ENCODE measurements at places on chromosomes 16 and 17.
A peak's percentile ranks its signal among the peaks of the same experiment; 100 is the strongest.

DNA sequence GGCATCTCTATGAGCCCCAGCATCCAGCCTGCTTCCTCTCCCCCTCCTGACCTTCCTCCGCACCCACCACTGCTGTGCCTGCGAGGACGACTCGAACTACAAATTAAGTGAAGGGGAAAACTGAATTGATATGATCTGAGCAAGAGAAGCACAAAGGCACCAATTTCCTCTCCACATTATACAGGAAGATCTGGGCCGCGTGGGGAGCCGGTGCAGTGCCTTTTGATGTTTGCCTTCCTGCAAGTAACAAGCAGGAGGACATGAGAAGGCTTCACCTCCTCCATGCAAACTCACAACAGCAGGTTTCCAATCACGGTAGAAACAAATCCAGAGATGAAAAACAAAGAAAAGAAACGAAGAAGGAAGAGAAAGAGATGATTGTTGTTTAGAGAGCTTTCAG lies 57.8 kb upstream of the MMP2 start:
- H3K27me3 ChIP-seq = no peaks in the 10 kb centered on the region
- no peak overlapping the region for H3K27ac ChIP-seq
- H3K4me3 ChIP-seq = no peak overlapping the region
- DNase-seq = no peak
- no peaks in the 10 kb centered on the region for H3K4me1 ChIP-seq

DNA sequence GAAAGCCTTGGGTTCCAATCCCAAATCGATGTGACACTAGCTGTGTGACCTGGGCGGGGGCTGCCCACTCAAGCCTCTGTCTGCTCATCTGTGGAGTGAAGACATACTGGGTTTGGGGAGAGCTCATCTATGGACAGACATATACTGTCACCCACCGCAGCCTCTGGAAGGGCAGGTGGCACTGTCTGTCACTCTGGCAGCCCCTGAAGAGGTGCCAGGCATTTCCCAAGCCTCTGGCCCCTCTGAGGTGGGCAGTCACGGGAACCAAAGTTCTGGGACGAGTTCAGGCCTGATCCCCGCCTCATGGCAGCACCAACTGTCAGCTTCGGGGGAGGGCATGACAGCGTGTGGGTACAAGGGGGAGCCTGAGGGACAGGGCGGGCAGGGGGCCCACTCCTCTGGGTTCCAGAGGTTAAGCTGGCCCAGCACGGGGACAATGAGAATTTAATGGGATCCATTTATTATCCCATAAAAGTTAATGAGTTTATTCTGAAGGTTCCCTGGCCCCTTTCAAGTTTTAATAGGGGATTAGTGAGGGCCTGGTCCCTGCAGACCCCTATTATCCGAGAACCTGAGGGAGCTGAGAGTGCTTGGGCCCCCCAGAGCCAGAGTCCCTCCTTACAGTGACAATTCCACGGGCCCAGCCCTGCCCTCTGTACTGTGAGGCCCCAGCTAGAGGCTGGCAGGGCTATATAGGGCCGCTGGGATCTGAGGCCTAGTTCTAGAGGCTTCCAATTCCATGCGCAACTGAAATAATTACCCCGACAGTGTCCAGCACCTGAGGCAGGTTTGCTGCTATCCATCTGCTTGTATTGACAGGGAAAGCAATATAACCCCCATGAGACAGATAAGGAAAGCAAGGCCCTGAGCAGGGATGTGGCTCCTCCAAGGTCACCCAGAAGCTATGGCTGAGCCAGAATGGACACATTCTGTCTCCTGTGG lies 18.8 kb downstream of the SEZ6 start:
- no peak overlapping the region for H3K27ac ChIP-seq
- peaks cover 19% of the 10 kb centered on the region for H3K4me1 ChIP-seq
- H3K4me3 ChIP-seq = no peak overlapping the region
- no peak for DNase-seq

GRCh38 chr16:2008009-2008526 lies 1.6 kb downstream of the ZNF598 start:
- peaks cover 14% of the 10 kb centered on the region for H3K36me3 ChIP-seq
- peaks cover 54% of the 10 kb centered on the region for H3K4me1 ChIP-seq
- peak overlapping the region; percentile 86 for H3K4me3 ChIP-seq
- peak; percentile 79 for DNase-seq
- H3K27ac ChIP-seq = peak overlapping the region; percentile 89
- no peaks in the 10 kb centered on the region for H3K27me3 ChIP-seq

DNA sequence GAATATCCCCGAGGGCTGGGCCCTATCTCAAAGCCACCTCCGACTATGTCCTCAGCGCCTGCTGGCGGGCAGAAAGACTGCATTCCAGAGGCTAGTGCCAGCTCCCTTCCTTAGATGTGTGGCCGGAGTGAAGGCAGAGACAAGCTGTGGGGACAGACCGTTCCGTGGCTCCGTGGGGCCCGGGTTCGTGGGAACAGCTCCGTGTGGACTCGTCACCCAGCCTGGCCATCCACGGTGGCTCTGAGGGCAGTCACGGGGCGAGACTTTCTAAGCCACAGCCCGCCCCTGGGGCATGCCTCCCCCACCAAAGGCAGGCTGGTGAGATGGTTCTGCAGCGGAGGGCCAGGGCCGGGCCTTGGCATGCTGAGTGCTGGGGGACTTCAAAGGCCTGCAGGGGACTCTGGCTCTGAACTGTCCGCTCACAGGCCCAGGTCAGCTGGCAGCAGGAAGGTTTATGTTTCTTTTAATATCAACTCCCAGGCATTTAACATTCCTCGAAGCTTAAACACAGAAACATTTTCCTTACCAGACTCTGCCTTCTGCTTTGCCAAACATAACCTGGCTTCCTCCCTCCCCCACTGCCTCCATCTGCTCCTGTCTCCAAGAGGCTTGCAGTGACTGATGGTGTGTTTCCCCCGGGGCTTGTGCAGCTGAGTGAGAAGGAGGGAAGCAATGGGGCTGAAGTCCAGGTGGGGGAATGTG lies 50.4 kb downstream of the TIMM22 start:
- DNase-seq = peak; percentile 68
- H3K4me1 ChIP-seq = peaks cover 6% of the 10 kb centered on the region
- H3K27me3 ChIP-seq = no peaks in the 10 kb centered on the region
- no peak overlapping the region for H3K4me3 ChIP-seq
- H3K27ac ChIP-seq = no peak overlapping the region

DNA sequence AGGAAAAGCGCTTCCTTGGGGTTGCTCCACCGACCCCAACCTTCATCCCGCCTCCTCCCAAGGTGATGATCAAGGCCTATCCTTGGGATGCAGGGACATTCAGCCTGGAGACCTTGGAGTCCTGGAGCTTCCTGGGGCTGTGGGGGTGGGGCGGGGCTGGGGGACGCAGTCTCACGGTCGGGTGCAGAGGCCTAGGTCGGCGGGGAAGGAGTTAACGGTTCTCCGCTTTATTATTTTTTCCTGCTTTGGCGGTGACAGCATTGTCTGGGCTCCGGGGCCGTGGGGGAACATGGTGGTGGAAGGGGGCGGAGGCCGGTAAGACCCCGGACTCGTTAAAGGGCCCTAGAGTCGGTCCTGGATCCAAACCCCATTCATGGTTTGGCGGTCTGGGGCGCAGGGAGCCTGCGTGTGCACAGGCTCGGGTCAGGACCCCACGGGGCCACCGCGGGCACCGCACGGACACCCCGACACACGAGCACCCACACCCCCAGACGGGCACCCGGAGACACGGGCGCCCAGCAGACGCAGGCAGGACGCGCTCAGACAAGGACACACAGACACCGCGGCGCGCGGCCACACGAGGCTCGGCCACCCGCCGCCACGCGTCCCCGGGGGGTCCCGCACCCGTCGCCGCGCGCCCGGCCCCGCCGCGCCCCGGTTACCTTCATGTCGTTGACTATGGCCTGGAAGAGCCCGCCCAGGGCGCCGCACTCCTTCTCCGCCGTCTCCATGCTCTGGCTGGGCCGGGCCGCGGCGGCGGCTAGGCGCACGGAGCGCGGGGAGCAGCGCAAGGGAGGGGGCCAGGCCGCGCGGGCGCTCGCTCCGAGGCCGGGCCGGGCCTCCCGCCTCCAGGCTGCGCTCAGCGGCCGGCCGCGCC lies 554 bp downstream of the MTSS2 start:
- peaks cover 37% of the 10 kb centered on the region for H3K36me3 ChIP-seq
- peak overlapping the region; percentile 71 for H3K4me3 ChIP-seq
- peak; percentile 75 for DNase-seq
- peak overlapping the region; percentile 88 for H3K27ac ChIP-seq
- peaks cover 96% of the 10 kb centered on the region for H3K4me1 ChIP-seq

- DNase-seq = no peak
- H3K36me3 ChIP-seq = no peaks in the 10 kb centered on the region
- no peaks in the 10 kb centered on the region for H3K4me1 ChIP-seq
- no peaks in the 10 kb centered on the region for H3K27me3 ChIP-seq
Observed at GRCh38 chr16:53668869-53669268, 34.8 kb downstream of the RPGRIP1L start.

- DNase-seq = no peak
- H3K27ac ChIP-seq = no peak overlapping the region
- no peak overlapping the region for H3K4me3 ChIP-seq
- H3K36me3 ChIP-seq = no peaks in the 10 kb centered on the region
- peaks cover 26% of the 10 kb centered on the region for H3K27me3 ChIP-seq
Observed at GRCh38 chr17:15343749-15344148, 2.4 kb upstream of the TEKT3 start.

- H3K36me3 ChIP-seq = no peaks in the 10 kb centered on the region
- H3K4me3 ChIP-seq = no peak overlapping the region
- no peaks in the 10 kb centered on the region for H3K27me3 ChIP-seq
- peak overlapping the region; percentile 6 for H3K27ac ChIP-seq
- H3K4me1 ChIP-seq = peaks cover 12% of the 10 kb centered on the region
Observed at GRCh38 chr17:59763861-59764260, 56.4 kb downstream of the VMP1 start.

DNA sequence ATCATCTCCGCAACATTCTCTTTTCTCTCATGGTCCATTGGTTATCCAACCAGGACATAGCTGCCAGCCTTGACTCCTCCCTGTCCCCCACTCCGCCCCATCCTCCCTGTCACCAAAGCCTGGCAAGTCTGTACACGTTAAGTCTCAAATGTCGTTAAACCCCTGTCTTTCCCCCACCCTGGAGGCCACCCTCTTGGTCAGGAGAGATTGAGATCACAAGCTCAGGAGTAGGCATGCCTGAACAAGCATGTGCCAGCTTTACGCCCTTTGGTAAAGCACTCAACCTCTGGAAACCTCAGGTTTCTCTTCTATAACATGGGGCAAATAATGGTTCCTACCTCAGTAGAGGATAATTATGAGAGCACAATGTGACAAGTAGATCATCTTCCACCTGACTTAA lies 38.1 kb upstream of the CCL1 start:
- no peak overlapping the region for H3K27ac ChIP-seq
- no peak overlapping the region for H3K4me3 ChIP-seq
- no peak for DNase-seq
- H3K36me3 ChIP-seq = no peaks in the 10 kb centered on the region

DNA sequence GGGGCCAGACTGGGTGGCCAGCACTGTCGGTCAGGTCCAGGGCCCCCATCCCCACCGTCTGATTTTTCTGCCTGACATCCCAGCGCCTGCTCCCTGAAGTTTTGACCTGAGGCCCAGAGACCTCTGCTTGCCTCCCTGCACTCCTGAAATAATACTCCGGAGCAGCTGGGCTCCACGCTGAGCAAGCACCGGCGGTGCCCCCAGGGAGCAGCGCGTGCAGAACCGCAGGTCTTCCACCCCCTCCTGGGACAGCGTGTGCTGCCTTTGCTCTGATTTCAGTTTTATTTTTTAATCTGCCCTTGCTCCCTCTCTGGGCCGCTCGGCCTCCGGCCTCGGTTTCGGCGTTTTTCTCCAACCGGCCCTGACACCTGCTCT lies 132.4 kb upstream of the GSE1 start:
- no peak overlapping the region for H3K4me3 ChIP-seq
- no peaks in the 10 kb centered on the region for H3K36me3 ChIP-seq
- H3K27me3 ChIP-seq = no peaks in the 10 kb centered on the region
- no peak for DNase-seq
- peaks cover 11% of the 10 kb centered on the region for H3K4me1 ChIP-seq

- no peak for DNase-seq
- H3K4me1 ChIP-seq = peaks cover 78% of the 10 kb centered on the region
- H3K27ac ChIP-seq = no peak overlapping the region
- no peaks in the 10 kb centered on the region for H3K36me3 ChIP-seq
- H3K27me3 ChIP-seq = no peaks in the 10 kb centered on the region
- no peak overlapping the region for H3K4me3 ChIP-seq
Observed at GRCh38 chr17:7491583-7491982, 7.4 kb downstream of the POLR2A start.

Data from spleen (tissue), 13 donors.